ENCODE measurements at places on chromosomes 7 and 10. TPM values are rescaled to one million over a fixed set of nuclear protein-coding genes. Genes with fewer than 3 reads are reported as not detected.
A peak's percentile ranks its signal among the peaks of the same experiment; 100 is the strongest.

Gene NPTX2
- 3.0 TPM for total RNA-seq

Gene RAB19
- total RNA-seq: 21.5 TPM

Gene OAT
- 97.7 TPM for total RNA-seq

Gene PNLIPRP1
- total RNA-seq: not detected

Gene PNLIPRP2
- not detected for total RNA-seq

Gene ANKRD61
- total RNA-seq: not detected

Gene MOSPD3
- total RNA-seq: 12.4 TPM

- H3K4me1 ChIP-seq: no peaks in the 10 kb centered on the region
- no peaks in the 10 kb centered on the region for H3K27me3 ChIP-seq
- no peak for DNase-seq
- H3K4me3 ChIP-seq: no peak overlapping the region
- no peak overlapping the region for H3K27ac ChIP-seq
Measured at GRCh38 chr7:157097056-157097329, 41.7 kb upstream of the UBE3C start.

DNA sequence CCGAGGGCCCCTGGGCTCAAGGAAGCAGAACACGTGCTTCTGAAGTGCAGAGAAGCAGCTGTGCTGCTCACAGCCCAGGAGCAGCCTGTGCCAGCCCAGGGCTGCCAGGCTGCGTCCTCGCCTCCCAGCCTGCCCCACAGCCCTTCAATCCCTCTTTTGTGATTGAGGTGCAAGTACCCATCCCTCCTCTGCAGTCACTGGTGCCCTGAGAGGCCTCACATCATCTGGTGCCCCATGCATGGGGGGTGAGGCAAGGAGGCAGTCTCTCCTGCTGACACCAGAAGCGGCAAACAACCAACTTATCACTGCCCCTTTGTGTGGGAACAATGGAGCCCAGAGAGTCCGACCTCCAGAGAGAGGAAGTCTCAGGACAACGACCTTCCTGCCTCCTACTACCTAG lies 49.8 kb upstream of the FGFR2 start:
- no peaks in the 10 kb centered on the region for H3K4me1 ChIP-seq
- H3K27me3 ChIP-seq: no peaks in the 10 kb centered on the region
- H3K27ac ChIP-seq: no peak overlapping the region
- H3K4me3 ChIP-seq: no peak overlapping the region

DNA sequence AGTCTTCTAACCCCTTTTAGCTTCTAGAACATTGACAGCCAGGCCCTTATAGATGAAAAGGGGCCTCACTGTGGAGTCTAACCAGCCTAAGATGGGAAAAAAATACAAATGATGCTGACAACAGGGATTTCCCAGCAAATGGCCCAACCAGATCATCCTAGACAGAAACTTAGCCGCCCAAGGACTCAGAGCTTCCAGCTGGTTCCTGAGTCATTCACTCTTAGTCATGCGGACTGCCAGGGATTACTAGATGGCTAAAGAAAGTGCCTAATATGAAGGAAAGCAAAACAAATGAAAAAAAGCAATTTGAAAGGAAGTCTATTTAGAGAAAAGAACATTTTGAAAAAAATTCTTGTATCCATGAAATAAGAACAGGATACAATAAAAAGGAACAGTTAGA lies 23.7 kb downstream of the TSPAN14 start:
- no peaks in the 10 kb centered on the region for H3K27me3 ChIP-seq
- DNase-seq: no peak
- no peaks in the 10 kb centered on the region for H3K36me3 ChIP-seq
- no peak overlapping the region for H3K4me3 ChIP-seq

GRCh38 chr7:158560386-158560785 lies 27.2 kb downstream of the PTPRN2 start:
- no peaks in the 10 kb centered on the region for H3K27me3 ChIP-seq
- H3K27ac ChIP-seq: no peak overlapping the region
- no peaks in the 10 kb centered on the region for H3K4me1 ChIP-seq
- no peak for DNase-seq
- no peak overlapping the region for H3K4me3 ChIP-seq

- no peak for DNase-seq
- H3K36me3 ChIP-seq: no peaks in the 10 kb centered on the region
- H3K4me1 ChIP-seq: peaks cover 5% of the 10 kb centered on the region
- H3K27ac ChIP-seq: no peak overlapping the region
Measured at GRCh38 chr10:123831259-123831658, 60.3 kb downstream of the CPXM2 start.

DNA sequence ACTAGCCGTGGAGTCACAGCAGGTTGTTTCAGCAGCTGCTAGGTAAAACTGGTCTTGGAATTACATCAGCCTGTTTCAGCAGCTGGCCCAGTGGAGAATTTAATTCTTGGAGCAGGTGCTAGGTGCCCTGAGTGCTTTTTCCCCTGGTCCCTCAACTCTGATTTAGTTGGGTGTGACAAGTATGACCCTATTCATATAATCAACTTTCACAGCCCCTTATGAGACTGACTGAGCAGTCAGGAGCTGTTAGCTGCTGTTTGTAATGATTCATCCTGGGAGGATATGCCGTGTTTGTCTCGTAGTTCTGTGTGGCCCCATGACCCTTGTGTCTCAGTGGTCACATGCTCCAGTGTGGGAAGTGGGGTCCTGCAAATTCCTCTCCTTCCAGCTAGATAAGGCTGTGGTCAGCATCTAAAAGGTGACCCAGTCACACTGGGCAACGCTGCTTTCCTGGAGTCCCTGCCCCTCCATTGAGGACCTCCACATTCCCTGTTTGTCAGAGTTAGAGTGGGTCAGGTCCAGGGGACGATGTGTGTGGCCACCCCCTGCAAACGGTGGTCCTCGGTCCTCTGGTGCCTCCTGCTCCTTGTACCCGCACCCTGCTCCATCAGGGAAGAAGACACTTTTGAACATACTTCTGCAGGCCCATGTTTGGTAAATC lies 28.3 kb downstream of the TBATA start:
- no peak overlapping the region for H3K4me3 ChIP-seq
- no peak overlapping the region for H3K27ac ChIP-seq
- no peaks in the 10 kb centered on the region for H3K27me3 ChIP-seq
- peaks cover 29% of the 10 kb centered on the region for H3K4me1 ChIP-seq
- H3K36me3 ChIP-seq: no peaks in the 10 kb centered on the region
- no peak for DNase-seq

GRCh38 chr7:33901847-33902246 lies 3.5 kb upstream of the BMPER start:
- DNase-seq: no peak
- H3K27ac ChIP-seq: no peak overlapping the region
- H3K4me1 ChIP-seq: peaks cover 9% of the 10 kb centered on the region
- H3K27me3 ChIP-seq: no peaks in the 10 kb centered on the region

GRCh38 chr10:100744987-100745881 lies at the start of gene PAX2:
TSS of gene PAX2 (plus strand) at chr10:100745582. CDS start at chr10:100746261, 679 bp downstream.
- H3K27me3 ChIP-seq: peaks cover 88% of the 10 kb centered on the region
- no peaks in the 10 kb centered on the region for H3K36me3 ChIP-seq
- peaks cover 55% of the 10 kb centered on the region for H3K4me1 ChIP-seq
- no peak within 1 kb of the TSS for H3K4me3 ChIP-seq
- DNase-seq: no peak
- no peak within 1 kb of the TSS for H3K27ac ChIP-seq

DNA sequence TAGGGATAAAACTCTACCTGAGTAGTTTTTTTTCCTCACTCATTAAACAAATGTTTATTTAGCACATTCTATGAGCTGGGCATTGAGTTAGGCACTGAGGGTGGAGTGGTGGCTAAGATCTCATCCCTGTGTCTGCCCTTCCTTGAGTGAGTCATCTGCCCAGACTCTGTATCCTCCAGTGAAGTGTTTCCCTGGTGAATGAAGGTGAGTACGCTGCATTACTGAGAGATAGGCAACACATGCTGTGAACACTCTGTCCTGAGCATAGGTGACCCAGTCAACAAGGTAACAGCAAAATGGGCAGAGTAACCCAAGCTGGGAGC lies 5.8 kb downstream of the PITX3 start:
- H3K27me3 ChIP-seq: peaks cover 7% of the 10 kb centered on the region
- H3K27ac ChIP-seq: no peak overlapping the region
- DNase-seq: no peak
- peaks cover 12% of the 10 kb centered on the region for H3K4me1 ChIP-seq
- H3K36me3 ChIP-seq: no peaks in the 10 kb centered on the region
- no peak overlapping the region for H3K4me3 ChIP-seq

DNA sequence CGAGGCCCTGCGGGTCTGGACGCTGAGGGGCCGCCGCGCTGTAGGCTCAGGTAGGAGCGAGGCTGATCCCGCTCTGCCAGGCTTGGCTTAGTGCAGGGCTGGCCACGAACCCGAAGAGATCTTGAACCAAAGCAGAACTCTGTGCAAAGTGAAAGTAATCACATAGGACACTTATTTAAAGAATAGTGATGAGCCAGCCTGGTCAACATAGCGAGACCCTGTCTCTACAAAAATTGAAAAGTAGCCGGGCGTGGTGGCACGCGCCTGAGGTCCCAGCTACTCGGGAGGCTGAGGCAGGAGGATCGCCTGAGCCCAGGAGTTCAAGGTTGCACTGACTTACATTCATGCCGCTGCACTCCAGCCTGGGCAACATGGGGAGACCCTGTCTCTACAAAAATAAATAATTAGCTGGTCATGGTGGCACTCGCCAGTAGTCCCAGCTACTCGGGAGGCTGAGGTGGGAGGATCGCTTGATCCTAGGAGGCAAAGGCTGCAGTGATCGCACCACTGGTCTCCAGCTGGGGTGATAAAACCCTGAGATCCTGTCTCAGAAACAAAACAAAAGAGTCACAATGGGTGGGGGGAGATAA lies 541 bp downstream of the ZSCAN25 start:
- DNase-seq: no peak
- peaks cover 9% of the 10 kb centered on the region for H3K4me1 ChIP-seq
- H3K36me3 ChIP-seq: peaks cover 30% of the 10 kb centered on the region
- H3K4me3 ChIP-seq: peak overlapping the region; percentile 96
- H3K27me3 ChIP-seq: no peaks in the 10 kb centered on the region

DNA sequence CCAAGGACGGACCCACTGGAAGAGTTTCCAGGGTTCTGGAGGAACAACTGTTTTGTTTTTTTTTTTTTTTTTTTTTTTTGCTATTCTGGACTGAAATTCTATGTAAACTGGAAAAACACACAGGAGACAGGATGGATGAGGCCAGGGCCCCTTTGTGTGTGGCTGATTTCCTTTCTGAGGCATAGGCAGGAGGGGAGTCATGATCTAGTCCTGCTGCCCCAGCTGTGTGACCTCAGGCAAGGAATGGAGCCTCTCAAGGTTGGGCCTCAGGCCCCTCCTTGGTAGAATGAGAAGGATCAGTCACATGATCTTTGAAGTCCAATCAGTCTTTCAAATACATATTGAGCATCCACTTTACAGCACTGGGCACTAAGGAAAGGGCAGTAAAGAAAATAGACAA lies 87.6 kb downstream of the SH3PXD2A start:
- DNase-seq: no peak
- H3K27ac ChIP-seq: no peak overlapping the region
- H3K4me1 ChIP-seq: peaks cover 4% of the 10 kb centered on the region

DNA sequence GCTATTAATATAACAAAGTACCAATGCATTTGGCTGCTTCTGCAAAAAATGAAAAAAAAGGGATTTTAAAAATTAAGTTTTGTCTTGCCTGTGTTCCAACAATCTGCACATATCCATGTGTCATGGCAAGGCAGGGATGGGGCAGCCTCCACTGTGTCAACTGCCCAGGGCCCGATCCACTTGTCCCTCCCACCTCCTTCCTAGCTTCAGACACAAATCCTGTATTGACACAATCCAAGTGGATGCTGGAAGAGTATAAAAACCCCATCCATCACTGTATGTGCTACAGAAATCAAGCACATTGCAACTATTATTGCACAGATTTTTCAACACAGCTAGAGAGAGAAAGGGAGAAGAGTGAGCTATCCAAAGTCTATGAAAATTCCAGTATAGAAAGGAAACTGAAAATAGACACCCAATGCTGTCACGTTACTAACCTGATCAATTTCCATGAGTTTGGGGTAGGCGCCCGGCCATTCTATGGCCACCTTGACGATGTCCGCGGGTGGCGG lies 106.4 kb downstream of the ELMO1 start:
- H3K36me3 ChIP-seq: no peaks in the 10 kb centered on the region
- H3K4me1 ChIP-seq: peaks cover 18% of the 10 kb centered on the region
- H3K27me3 ChIP-seq: no peaks in the 10 kb centered on the region
- no peak overlapping the region for H3K4me3 ChIP-seq

DNA sequence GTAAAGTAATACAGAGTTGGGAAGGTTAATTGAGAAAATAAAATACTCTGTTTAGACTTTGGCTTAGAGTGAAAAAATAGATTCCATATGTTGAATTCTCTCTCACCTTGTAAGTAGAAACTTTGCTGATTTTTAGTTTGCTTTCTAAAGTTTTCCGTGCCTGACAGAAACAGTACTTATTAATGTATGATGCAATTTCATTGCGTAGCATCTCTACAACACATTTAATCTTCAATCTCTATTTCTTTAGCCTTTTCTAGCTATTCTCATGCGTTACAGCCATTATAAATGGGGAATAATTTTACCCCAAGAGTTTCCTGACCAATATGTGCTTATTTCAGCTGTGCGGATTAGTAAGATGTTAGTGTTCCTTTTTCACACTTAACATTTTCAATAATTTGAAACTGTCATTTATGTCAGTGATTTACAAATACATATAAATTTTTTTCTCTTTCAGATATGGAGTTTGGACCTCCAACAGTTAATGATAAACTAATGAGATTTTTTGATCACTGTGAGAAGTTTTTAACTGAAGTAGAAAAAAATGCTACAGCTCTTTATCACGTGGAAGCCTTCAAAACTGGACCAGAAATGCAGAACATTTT lies 3.3 kb downstream of the MINPP1 start:
- peaks cover 10% of the 10 kb centered on the region for H3K4me1 ChIP-seq
- H3K36me3 ChIP-seq: no peaks in the 10 kb centered on the region
- H3K27me3 ChIP-seq: no peaks in the 10 kb centered on the region
- H3K27ac ChIP-seq: no peak overlapping the region
- no peak overlapping the region for H3K4me3 ChIP-seq

DNA sequence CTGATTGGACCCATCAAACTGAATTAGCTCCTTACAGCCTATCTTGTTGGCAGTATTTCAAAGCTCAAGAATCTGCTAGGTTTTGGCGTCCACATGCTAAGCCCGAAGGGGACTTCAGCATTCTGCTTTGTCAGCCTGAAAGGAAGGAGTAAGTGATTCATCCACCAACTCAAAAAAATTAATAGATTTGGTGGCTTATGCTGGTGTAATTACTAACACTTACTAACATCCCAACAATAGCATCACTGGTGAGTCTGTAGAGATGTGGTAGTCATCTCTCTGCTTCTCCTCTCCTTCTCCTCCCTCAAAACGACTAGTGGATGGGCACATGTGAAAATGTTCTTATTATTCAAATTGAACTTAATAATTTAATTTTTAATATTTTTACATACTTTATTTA lies 53.8 kb upstream of the EGR2 start:
- H3K36me3 ChIP-seq: no peaks in the 10 kb centered on the region
- no peak overlapping the region for H3K4me3 ChIP-seq
- no peak for DNase-seq
- no peaks in the 10 kb centered on the region for H3K4me1 ChIP-seq
- H3K27me3 ChIP-seq: no peaks in the 10 kb centered on the region

Data from thyroid gland (tissue), 4 donors.